Activated CD4-positive, alpha-beta T cell treated with anti-CD3 and anti-CD28 coated beads, Interleukin-2, amount 10 ng/mL, durations not matched to agents 24 days and 14 days (primary cell): ENCODE measurements at places on chromosomes 2 and 18. TPM values are rescaled to one million over a fixed set of nuclear protein-coding genes. Genes with fewer than 3 reads are reported as not detected.
A peak's percentile ranks its signal among the peaks of the same experiment; 100 is the strongest.

GRCh38 chr2:116416731-116417377, 1397.6 kb upstream of the DDX18 start:
- no peak for DNase-seq

GRCh38 chr18:24071029-24071428, 56.5 kb downstream of the TTC39C start:
- no peak for DNase-seq

- DNase-seq, result no peak
These were observed 62.7 kb downstream of the CLHC1 start for GRCh38 chr2:55169359-55169758.

DNA sequence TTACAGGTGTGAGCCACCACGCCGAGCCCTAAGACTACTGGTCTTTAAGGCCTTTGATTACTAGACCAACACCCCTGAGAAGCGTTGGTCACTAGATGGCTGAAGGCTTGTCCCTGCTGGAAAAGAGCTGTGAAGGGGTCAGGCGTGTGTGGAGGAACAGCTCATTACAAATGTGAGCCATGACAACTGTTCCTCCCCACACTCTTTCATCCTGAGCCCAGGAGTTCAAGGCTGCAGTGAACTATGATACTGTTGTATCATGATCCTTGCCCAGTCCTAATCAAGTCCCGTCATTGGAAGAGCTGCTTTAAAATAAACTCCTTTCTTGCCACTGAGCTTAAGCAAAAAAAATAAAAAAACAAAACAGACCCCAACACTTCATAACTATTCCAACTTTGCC, 19.5 kb upstream of the MCFD2 start:
- DNase-seq, result no peak

DNA sequence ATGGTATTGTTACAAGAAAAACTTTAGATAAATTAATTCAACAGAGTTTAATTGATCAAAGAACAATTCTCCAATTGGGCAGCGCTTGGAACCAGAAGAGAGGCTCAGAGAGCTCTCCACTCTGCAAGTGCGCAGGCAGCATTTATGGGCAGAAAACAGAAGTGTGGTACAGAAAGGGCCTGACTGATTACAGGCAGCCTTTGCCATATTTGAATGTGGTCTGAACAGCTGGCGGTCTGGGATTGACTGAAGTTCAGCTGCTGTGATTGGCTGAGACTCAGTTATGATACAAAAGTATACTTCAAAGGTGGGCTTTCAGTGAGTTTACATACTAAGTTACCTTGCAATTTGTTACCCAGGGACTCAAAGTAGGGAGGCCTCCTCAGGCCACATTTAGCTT, 301.3 kb upstream of the ID2 start:
- DNase-seq, result no peak

DNA sequence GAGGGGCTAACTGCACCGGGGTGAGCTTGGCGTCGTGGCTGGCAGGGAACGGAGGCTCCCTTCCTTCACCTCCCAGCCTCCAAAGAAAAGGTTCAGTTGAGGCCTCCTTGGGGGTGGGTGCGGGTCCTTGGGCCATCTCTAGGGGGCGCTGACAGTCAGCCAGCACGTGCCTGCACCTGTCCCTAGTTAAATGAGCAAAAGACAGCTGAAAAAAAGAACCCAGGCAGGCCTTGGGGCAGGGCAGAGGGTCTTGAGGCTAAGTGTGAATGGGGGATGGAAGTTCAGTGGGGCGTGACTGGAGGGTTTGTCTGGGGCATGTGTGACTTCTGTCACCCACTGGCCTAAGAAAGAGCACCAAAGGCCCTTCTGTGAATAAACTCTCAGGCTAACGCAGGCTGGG, 56.4 kb downstream of the ZFP36L2 start:
- DNase-seq, result peak; percentile 90

PLCL1 gene
- total RNA-seq, result 0.45 and 0.63 TPM in 2 replicates

EMILIN1 gene
- total RNA-seq, result 1.1 and 1.4 TPM in 2 replicates

PSTPIP2 gene
- total RNA-seq, result 27.5 and 29.2 TPM in 2 replicates

NEUROD1 gene
- not detected in 2 replicates for total RNA-seq

SLC39A10 gene
- 33.4 and 37.1 TPM in 2 replicates for total RNA-seq
